Activated CD4-positive, alpha-beta T cell treated with anti-CD3 and anti-CD28 coated beads, Interleukin-2, Interleukin-6, amounts not matched to agents 100 ng/mL and 50 ng/mL, durations not matched to agents 16 hours and 8 hours (primary cell): ENCODE measurements at places on chromosomes 4 and X.

DNA sequence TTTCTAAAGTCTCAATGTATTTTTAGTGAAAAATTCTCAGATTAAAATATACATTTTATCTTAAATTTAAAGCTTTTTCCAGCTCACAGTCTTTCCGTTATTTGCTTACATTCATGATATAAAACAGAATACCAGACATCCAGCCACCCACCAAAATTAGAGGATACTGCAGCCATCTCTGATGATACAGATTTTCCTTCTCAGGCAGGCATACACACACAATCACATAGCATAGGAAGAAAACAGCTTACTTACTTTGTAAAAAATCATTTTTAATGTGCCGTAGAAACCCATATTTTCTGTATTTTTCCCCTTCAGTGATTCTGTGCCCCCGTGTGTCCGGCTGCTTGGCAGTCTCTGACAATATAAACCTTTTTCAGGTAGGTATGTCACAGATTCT is 183.7 kb downstream of the FBXW7 start:
- DNase-seq = no peak

GRCh38 chrX:105136786-105137185 is 83.7 kb downstream of the TEX13A start:
- DNase-seq = no peak

DNA sequence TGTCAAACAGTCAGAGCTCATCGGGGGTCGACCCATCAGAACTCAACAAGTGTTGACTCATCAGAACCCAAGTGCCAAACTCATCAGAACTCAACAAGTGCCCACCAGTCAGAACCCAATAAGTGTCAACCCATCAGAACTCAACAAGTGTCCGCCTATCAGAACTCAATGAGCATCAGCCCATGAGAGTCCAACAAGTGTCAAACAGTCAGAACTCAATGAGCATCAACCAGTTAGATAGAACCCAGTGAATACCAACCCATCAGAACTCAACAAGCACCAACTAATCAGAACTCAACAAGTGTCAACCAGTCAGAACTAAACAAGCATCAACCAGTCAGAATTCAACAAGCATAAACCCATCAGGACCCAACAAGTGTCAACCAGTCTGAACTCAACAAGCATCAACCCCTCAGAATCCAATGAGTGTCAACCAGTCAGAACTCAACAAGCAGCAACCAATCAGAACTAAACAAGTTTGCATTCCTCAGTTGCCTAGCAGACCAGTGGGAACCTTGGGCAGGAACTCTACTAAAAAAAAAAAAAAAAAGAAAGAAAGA is 115.3 kb downstream of the PRKX start:
- DNase-seq = no peak

DNA sequence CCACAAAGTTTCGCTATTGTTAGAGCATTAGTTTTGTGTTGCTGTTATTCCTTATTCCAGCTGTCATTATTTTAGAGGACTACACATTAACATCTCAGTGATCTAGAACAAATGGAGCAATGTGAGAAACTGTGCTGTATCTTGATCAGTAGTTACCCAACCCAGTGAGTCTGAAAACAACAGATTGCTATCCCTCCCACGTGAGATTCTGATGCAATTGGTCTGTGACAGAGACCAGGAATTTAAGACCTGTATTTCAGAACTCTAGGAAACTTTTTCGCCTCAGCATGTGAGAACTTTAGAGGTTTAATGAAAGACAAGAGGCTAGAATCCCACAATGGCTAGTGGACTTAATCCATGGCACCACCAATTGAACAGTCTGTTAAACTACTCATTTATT is 35.7 kb upstream of the CDS1 start:
- DNase-seq = no peak

DNA sequence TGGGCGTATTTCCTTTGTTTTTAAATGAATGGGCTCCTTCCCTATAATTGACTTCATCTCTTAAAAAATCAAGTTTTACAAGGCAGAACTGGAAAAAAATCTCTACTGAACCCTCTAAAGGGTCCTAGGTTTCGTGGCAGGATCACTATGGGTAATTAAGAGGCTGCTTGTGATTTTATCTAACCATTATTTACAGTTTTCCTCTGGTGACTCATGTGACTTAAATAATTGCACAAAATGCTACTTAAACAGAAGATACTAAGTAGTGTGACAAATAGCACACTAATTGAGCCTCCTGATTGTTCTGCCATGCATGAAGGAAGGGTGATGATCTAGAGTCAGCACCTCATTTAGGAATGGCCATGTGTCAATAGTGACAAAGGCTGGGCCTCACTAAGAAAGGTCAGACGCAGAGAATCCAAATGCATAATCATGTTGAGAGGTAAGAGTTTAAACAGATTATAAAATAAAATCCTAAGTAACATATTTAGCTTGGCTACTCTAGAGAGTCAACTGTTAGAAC is 35.5 kb downstream of the OFD1 start:
- DNase-seq = no peak

DNA sequence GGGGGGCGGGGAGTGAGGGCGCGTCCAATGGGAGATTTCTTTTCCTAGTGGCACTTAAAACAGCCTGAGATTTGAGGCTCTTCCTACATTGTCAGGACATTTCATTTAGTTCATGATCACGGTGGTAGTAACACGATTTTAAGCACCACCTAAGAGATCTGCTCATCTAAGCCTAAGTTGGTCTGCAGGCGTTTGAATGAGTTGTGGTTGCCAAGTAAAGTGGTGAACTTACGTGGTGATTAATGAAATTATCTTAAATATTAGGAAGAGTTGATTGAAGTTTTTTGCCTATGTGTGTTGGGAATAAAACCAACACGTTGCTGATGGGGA is 1.1 kb downstream of the HTT start:
- DNase-seq = no peak

DNA sequence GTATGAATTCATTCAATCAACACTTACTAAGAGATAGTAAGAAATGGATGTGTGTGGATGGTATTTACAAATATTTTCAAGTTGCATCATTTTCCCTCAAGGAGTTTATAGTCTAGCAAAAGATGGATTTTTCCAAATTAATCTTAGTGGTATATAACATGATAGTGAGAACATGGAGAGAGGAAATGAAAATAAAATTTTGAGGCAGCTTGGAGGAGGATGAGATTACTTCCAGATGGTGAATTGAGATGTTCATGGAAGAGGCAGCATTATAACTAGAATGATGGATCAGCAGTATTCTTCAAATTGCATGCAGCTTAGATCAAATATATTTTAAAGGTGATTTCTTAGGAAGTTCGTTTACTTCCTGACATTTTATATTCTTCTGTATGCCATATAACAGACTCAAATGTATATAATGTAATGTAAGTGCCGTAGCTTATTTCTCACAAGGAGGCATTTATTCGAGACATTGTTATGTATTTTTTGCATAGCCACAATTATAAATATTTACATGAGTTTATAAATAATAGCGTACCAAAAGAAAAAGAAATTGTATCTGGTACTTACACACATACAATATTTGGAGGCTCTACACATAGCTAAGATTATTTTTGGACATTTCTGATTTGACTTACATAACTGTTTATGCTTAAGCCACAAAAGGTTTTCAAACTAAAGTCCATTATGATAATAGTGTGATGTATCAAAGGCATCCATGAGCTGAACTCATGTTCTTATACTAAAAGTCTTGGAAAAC is 439.4 kb downstream of the SPRY1 start:
- DNase-seq = no peak

- no peak for DNase-seq
Measured at GRCh38 chr4:185323606-185324005, 72.1 kb downstream of the LRP2BP start.

- peak; percentile 82 for DNase-seq
Measured at GRCh38 chrX:65750674-65751469, 83.4 kb downstream of the MSN start.

- DNase-seq = no peak
Measured at GRCh38 chr4:112418092-112418491, 97.9 kb downstream of the NEUROG2 start.

GRCh38 chr4:148770377-148770776 is 328.2 kb upstream of the NR3C2 start:
- no peak for DNase-seq

DNA sequence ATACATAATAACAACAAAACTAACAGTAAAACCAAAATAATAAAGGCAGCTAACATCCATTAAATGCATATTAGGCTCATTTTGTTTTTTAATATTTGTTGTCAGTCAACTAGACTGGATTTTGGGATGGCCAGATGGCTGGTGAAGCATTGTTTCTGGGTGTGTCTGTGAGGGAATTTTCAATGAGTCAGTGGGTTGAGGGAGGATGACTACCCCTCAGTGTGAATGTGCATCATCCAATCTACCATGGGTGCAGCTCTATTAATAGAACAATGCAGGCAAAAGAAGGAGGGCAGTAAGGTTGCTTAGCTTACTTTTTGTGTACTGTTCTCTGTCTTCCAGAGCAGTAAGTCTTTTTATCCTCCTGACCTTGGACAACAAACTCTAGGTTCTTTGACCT is 484.2 kb upstream of the HS3ST1 start:
- no peak for DNase-seq

GRCh38 chr4:125780164-125780563 is 465.4 kb downstream of the FAT4 start:
- DNase-seq = no peak

- no peak for DNase-seq
Measured at GRCh38 chr4:94814237-94814636, 56.5 kb downstream of the BMPR1B start.

DNA sequence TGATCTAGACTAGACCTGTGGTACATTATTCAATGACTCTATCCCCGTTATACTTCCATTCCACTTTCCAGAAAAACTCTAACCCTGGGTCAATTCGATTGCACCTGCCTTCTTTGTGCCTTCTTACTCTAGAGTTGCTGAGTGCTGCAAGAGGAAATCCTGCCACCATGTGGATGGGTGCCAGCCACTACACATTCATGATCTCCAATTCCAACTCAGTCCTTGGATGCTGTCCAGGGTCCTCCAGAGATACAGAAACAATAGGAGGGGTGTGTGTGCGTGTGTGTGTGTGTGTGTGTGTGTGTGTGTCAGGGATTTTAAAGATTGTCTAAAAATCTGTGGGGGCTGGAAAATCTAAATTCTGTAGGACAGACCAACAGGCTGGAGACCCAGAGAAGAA is 42.9 kb upstream of the INTS6L start:
- peak; percentile 41 for DNase-seq

DNA sequence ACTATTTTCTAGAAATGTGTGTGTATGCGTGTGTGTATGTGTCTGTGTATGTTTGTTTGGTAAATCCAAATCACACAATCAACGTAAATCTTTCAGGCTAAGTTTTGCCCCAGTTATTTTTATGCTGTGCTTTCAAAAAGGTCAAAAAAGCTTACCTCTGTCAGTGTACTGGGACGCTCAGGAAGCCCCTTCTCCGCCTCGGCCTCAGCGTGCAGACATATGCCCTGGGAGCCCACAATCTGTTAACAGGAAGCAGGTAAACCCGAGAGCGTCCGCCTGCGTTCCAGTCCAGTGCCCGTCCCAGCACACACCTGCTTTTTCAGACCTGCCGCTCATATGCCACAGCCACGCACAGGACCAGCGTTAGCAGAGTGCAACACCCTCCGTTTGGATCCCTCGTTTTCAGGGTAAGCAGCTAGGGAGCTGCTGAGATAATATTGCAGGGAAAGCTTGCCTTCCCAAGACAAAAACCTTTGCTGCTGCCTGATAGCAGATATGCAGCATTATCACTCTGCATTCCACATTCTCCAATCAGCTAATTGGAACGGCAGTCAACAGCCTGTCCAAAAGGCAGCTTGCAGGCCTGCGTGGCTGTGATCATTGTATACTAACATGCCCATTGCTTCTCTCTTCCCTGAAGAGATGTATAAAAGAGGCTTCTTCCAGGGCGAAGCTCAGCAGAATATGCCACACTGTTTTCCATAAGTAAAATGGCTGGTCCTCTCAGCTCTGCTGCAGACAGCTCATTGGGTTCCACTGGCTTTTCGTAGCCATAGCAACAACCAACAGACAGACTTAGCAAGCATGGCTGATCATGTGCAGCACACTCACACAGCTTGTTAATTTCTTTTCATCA is at the start of gene SORBS2:
TSS of gene SORBS2 (minus strand) at position 686 of the 856 bp plus-strand sequence. CDS start 121,623 bp downstream, outside the sequence.
- no peak for DNase-seq

DNA sequence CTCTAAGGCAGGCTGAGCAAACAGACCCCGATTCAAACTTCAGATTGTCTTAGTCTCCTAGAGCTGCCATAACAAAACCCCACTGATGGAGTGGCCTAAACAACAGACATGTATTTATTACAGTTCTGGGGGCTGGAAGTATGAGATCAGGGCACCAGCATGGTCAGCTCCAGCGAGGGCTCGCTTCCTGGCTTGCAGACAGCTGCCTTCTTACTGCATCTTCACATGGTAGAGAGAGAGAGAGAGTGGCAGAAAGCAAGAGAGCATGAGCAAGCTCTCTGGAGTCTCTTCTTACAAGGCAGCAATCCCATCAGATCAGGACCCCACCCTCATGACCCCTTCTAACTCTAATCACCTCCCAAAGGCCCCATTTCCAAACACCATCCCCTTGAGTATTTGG is 22.3 kb upstream of the SORCS2 start:
- DNase-seq = no peak

GRCh38 chr4:6269616-6270511 is at the start of gene WFS1:
Gene WFS1 (plus strand): TSS chr4:6269850. CDS start chr4:6277456, 7,606 bp downstream.
- peak; percentile 99 for DNase-seq

DNA sequence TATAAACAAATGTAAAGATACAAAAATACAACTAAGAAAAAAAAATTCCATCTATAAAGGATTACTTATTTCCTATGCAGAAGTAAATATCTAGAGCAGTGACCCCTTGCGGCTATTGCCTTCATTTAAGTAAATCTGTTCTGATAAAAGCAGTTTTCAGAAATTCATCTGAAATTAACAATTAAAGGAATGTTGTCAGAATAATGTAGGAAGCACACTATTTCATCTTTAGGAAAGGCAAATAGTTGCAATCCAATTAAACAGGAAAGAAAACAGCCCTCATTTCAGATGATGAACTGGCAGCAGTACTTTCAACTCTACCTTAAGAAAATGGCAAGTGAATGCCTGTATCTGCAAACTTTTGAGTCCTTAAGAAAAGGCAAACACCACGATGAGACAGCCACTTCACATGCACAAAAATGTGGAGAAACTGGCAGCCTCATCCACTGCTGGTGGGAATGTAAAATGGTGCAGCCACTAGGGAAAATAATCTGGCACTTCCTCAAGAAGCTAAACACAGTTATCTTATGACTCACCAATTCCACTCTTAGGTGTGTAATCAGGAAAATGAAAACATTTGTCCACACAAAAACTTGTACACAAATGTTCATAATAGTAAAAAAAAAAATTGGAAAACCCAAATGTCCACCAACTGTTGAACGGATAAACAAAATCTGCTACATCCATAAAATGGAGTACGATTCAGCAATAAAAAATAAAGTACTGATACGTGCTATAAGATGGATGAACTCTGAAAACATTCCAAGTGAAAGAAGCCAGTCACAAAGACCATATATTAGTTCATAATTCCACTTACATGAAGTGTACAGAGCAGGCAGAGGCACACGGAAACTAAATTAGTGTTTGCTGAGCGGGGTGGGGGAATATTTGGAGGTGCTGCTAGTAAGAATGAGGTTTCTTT is 2.0 kb upstream of the THAP9 start:
- peak; percentile 10 for DNase-seq

- DNase-seq = no peak
Measured at GRCh38 chrX:32937043-32937442, 274.3 kb downstream of the DMD start.
